ENCODE measurements at places on chromosomes 5 and 9.

GRCh38 chr5:154753792-154754191, 1.4 kb upstream of the LARP1 start:
- no peak for DNase-seq

- no peak for DNase-seq
Observed at GRCh38 chr5:107602896-107603295, 67.8 kb downstream of the EFNA5 start.

- no peak for DNase-seq
Observed at GRCh38 chr9:5230554-5230953, 665 bp upstream of the INSL4 start.

- DNase-seq = no peak
Observed at GRCh38 chr9:86517475-86517874, 163.3 kb upstream of the TUT7 start.

- DNase-seq = no peak
Observed at GRCh38 chr5:76325876-76326491, 77.1 kb upstream of the IQGAP2 start.

DNA sequence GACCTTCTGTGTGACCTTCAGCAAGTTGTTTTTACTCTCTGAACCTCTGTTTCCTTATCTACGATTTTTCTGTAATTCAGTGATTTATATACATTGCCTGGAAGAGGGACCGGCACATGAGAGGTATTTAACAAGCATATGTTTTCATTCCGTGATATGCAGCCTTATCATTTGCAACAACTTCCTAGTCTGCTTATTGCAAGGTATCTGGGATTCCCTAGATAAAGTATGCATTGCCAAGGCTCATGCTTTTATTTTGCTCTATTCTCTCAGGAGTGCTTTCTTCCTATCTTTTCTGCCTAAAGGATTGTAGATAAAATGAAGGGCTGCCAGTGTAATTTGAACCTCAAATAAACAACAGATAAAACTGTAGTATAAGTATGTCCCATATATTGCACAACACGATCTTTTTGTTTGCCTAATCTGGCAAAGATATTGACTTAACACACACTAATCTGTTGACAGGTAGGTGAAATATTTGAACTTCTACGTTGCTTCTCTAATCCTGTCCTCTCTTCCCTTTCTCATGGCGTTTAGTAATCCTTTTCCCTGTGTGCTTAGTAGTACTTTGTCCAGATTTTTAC, 377.2 kb upstream of the TNC start:
- DNase-seq = no peak

GRCh38 chr9:133113949-133114885, 6.8 kb downstream of the RALGDS start:
- DNase-seq = no peak

GRCh38 chr9:72812559-72813111, 140.2 kb downstream of the ALDH1A1 start:
- no peak for DNase-seq

DNA sequence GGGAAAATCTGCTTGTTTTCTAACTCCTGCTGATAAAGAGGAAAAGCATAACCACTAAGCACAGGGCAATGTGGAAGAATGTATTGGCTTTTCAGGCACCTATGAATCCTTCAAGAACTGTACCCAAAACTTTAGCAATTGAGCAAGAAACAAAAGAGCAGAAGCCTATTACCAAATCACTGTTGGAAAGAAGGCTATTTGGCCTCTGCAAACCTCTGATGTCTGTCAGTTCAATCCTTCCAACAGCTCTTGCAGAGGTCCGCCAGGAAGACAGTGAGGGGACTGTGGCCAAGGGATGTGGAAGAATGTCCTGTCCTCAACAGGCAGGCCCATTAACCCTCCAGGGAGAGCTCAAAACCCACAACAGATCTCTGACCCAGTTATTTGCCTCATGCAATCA, 328.6 kb downstream of the ENC1 start:
- no peak for DNase-seq

DNA sequence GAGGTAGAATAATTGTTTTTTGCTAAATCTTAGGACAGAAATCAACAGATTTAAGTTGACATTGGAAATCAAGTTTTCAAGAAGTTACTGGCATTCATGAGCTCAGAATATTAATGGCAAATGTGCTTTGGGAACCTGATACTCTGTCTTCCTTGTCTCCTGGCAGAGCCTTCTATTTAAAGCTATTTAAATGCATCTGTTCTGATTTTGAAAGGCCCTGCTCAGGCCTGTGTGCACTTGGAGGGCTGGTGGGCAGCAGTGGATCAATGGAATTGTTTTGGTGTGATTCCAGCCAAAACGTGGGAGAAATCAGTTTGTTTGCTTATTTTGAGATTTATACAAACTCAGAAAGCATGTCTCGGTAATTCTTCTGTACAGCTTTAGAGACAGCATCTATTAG, 38.5 kb downstream of the FBXL7 start:
- DNase-seq = no peak

- DNase-seq = no peak
Observed at GRCh38 chr5:149397530-149397929, 18.4 kb upstream of the IL17B start.

GRCh38 chr9:130461731-130462130, 17.0 kb downstream of the ASS1 start:
- DNase-seq = no peak
